ENCODE measurements at places on chromosomes 16 and 17. TPM values are rescaled to one million over a fixed set of nuclear protein-coding genes. Genes with fewer than 3 reads are reported as not detected.

Gene MTHFSD
- total RNA-seq, result 29.1 TPM

Gene STAT3
- 252 TPM for total RNA-seq

Gene SCGB1C2
- not detected for total RNA-seq

GRCh38 chr16:84557504-84557903 is 53.0 kb upstream of the MEAK7 start:
- DNase-seq, result no peak
- H3K4me3 ChIP-seq, result no peak overlapping the region
- H3K27ac ChIP-seq, result no peak overlapping the region

GRCh38 chr16:72857834-72858664 is 189.9 kb downstream of the ZFHX3 start:
- DNase-seq, result no peak
- no peak overlapping the region for H3K4me3 ChIP-seq
- H3K36me3 ChIP-seq, result no peaks in the 10 kb centered on the region
- no peak overlapping the region for H3K27ac ChIP-seq
- H3K4me1 ChIP-seq, result peaks cover 8% of the 10 kb centered on the region
- H3K27me3 ChIP-seq, result peaks cover 11% of the 10 kb centered on the region

DNA sequence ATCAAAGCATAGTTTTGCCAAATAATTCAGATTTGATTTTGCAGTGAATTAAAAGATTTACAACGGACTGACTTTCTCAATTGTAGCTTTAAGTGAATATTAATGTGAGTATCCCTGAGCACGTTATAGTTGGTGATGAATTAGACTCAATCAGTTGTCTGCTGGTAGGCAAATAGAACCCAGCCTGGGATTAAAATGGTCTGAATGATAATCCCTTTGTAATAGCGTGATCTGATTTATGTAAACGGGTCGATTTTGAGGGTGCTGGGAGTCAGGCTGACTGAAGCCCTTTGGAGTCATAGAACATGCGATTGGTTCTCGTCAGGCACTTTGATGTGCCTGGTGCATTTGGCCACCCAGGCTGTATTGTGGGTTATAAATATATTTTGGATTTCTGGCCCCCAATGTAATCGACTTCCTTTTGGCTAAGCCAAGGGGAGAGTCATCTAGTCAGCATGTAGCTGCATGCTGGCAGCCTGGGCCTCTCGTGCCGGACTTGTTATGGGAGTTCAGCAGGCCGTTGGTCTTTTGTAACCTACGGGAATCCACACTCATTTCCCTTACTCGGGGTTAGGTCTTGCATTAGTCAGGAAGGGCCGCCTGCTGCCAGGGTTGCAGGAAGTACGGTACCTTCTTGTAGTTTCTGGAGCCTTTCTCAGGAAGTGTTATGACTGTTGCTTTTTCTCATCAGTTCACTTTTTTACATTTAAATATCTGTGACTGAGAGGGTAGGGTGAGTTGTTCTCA is 5.4 kb downstream of the PGS1 start:
- peaks cover 81% of the 10 kb centered on the region for H3K4me1 ChIP-seq
- DNase-seq, result peak; percentile 84
- H3K27ac ChIP-seq, result peak overlapping the region; percentile 97
- H3K36me3 ChIP-seq, result peaks cover 44% of the 10 kb centered on the region
- H3K4me3 ChIP-seq, result peak overlapping the region; percentile 83
- no peaks in the 10 kb centered on the region for H3K27me3 ChIP-seq

DNA sequence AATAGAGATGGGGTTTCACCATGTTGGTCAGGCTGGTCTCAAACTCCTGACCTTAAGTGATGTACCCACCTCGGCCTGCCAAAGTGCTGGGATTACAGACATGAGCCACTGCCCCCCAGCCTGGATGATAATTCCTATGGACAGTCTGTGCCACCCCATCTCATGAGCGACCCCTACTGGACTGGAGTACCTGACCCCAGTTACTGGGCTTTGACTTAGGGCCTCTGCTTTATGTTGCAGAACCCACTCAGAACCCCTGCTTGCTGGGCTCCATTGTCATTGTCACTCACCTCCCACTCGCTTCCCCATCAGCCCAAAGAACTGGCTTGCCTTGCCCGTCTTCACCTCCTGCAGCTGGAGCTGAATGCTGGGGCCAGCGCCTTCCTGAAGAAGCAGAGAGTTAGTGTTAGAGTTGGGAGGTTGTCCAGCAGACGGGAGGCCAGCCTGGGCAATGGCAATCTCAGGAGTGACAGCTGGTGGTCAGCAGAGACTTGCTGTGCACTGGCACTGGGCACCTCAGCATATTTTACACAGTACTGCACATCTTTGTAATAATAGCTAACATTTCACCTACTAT is 4.0 kb downstream of the TAC4 start:
- DNase-seq, result peak; percentile 71
- H3K4me1 ChIP-seq, result peaks cover 9% of the 10 kb centered on the region
- H3K27me3 ChIP-seq, result no peaks in the 10 kb centered on the region

DNA sequence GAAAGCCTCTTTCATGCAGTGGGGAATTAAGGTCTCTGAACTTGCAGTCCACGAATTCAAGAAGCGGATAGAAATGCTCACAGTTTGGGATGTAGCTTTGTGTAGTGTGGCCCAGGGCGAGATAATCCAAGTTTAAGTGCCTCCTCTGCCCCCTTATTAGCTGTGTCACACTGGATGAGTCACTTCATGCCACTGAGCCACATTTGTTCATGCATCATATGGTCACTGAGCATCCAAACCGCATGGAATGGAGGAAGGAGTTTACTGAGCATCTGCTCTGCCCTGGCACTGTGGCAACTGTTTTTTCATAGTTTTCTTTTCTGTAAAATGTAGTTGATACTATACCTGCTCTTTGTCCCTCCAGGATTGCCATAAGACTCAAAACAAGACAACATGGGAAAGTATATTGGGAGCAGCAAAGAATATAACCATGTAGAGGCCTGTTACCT is 15.1 kb upstream of the DHX8 start:
- H3K4me1 ChIP-seq, result peaks cover 3% of the 10 kb centered on the region
- H3K27me3 ChIP-seq, result peaks cover 14% of the 10 kb centered on the region
- H3K4me3 ChIP-seq, result no peak overlapping the region
- no peak for DNase-seq

- no peaks in the 10 kb centered on the region for H3K27me3 ChIP-seq
- no peak overlapping the region for H3K27ac ChIP-seq
- H3K4me3 ChIP-seq, result no peak overlapping the region
- no peak for DNase-seq
- peaks cover 9% of the 10 kb centered on the region for H3K4me1 ChIP-seq
Observed at GRCh38 chr17:55086635-55087058, 118.1 kb downstream of the STXBP4 start.

DNA sequence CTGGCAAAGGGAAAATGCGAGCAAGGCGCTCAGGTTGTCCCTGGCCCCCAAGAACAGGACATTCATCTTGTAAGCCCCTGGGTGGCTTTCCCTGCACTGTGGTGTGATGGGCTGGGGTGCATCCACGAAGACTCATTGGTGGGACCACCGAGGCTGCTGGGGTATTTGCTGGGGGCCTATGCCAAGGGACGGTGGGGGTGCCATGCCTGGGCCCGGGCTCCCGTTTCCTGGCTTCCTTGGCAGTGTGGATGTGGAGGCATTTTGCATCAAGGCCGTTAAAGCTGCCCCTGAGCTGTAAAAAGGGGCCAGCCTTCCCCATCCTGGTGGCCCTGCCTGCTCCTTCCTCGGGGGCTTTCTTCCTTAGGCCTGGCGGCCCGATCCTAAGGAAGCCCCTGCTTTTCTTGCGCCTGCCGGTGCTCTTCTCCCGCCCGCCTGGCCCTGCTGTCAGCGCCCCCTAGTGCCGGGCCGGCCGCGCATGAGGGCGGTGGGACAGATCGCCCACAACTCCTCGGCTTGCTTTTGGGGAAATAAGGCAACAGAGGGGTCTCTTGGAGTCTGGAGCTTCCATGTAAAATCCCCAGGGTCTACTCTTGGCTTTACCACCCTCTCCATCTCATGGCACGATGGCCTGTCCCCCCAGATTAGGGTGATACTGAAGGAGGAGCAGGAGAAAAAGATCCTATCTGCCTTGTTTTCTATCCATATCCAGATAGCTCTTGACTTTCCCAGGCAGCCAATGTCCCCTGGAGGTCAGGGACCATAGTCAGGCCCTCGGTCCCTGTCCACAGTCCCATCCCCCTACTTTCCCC is 9.8 kb upstream of the TBX2 start:
- H3K27ac ChIP-seq, result no peak overlapping the region
- DNase-seq, result peak; percentile 84
- H3K4me3 ChIP-seq, result no peak overlapping the region
- no peaks in the 10 kb centered on the region for H3K4me1 ChIP-seq
- H3K27me3 ChIP-seq, result peaks cover 12% of the 10 kb centered on the region
- no peaks in the 10 kb centered on the region for H3K36me3 ChIP-seq

- DNase-seq, result peak; percentile 58
- H3K4me1 ChIP-seq, result peaks cover 42% of the 10 kb centered on the region
- H3K27me3 ChIP-seq, result peaks cover 2% of the 10 kb centered on the region
- peaks cover 23% of the 10 kb centered on the region for H3K36me3 ChIP-seq
- peak overlapping the region; percentile 12 for H3K27ac ChIP-seq
Observed at GRCh38 chr16:68231384-68232136, 4.4 kb downstream of the ESRP2 start.

GRCh38 chr16:9286930-9287329 is 195.5 kb downstream of the HAPSTR1 start:
- no peaks in the 10 kb centered on the region for H3K36me3 ChIP-seq
- H3K27me3 ChIP-seq, result no peaks in the 10 kb centered on the region
- no peak overlapping the region for H3K4me3 ChIP-seq
- H3K27ac ChIP-seq, result no peak overlapping the region
- no peaks in the 10 kb centered on the region for H3K4me1 ChIP-seq
